SK-N-SH (cell line): ENCODE measurements at places on chromosomes 1 and 21.

GRCh38 chr21:34892209-34892608, 156.9 kb downstream of the RUNX1 start:
- no peak for DNase-seq

- DNase-seq = no peak
Observed at GRCh38 chr1:36143424-36143823, 5.9 kb downstream of the TRAPPC3 start.

- DNase-seq = no peak
Observed at GRCh38 chr1:150176593-150176992, 26.9 kb downstream of the PLEKHO1 start.

- DNase-seq = no peak
Observed at GRCh38 chr1:192342842-192343241, 26.1 kb downstream of the RGS21 start.

GRCh38 chr1:26976621-26977510, 16.6 kb upstream of the KDF1 start:
- no peak for DNase-seq

DNA sequence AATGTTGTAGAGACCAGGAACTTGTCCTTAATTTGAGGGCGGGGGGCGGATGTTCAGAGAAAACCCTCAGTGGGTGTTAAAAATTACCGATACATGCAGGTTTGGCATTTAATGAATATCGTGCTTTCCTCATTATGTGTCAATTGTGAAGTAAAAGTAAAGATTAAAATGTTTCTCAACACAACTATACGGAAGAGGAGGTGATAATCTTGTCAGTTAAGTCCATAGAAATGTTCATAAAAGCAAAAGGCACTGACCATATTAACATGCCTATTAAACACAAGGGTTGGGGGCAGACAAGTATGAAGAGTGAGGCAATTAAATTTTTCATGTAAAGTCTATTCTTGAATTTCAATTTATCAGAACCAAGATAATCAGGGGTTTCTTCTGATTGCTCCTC, 1.3 kb downstream of the BRINP3 start:
- DNase-seq = no peak

DNA sequence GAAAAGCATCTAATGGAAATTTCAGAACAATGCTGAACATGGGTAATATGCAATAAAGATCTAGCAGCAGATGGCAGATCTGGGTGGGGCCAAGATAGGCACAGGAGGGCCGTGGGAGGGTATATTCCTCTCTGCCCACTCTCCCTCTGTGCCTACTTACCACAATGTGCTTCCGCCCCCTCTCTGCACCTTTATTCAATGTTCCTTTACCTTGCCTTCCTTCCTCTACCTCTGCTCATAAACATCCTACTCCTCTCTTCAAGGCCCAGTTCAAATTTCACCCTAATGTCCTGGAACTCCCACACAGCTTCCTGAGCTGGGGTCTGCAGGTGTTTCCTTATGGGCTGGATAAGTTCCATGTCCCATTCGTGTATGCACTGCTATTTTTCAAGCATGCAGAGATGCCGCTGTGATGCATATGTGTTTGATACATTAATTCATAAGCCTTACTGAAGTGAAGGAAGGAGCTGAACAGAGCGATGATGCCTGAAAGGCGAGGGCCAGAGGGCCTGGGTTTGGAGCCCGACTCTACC, 65.6 kb upstream of the EDEM3 start:
- DNase-seq = no peak

DNA sequence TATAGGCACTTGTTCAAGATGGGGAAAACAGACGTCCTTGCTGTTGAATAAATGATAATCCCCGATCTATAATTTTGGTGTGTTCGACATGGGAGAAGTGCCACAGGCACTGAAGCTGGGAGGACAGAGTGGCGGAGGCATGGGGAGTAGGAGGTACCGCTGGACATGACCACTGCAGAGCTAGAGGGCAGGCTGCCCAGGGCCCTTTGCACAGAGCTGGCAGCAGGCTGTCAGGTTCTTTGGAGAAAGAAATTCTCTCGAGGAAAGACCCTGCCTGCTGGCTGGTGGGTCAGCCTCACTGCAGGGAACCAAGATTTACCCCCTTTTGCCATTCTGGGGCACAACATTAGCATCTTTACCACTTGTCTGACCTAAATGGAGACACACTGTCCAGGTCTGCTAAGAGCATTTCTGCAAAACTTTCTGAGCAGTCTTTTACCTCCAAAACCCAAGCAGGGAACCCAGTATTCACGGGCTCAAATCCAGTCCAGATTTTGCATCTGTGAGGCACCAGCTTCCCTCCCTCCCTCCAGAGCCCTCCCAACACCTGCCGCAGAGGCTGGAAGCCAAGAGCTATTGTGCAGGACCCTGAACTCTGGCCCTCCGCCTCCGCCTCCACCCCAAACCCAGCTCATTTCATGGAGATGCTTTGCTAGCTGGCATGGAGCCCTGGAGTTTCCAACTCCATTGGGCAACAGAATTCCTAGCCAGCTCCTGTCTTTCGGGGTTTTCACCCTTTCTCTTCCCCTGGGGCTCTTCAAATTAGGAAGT, 142.3 kb downstream of the PLXNA2 start:
- DNase-seq = no peak

GRCh38 chr1:185775501-185775900, 41.3 kb downstream of the HMCN1 start:
- DNase-seq = no peak

DNA sequence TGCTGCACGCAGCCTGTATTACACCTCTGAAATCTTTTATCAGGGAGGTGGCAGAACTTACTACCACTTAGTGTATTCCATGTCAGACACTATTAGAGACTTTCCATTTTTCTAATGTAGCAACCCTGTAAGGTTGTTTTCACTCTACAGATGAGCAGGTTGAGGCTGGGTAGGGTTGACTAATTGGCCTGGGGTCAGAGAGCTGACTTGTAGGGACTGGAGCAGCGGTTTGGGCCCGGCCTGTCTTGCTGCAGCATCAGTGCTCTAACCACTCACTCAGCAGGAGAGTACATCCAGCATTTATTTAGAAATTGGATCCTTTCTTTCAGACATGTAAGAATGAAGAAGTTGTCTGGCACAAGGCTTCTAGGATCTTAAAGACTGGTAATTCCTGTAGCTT, 25.7 kb upstream of the NBL1 start:
- DNase-seq = no peak

DNA sequence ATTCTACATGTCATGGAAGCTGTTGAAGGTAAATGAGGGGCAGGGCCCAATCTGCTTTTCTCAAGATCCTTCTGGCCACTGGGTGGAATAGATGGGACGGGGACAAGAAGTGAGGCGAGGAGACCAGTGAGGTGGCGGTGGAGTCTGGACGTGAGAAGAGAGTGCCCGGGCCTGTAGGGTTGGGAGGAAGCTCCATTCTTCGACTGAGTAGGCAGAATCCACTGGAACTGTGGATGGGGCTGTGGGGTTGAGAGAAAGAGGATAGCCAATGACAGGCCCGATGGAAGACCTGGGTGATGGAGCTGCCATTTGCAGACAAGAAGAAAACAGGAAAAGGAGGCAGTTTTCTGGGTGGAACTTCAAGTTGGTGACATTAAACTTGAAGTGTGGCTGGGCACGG, 10.3 kb downstream of the SLC1A7 start:
- DNase-seq = no peak

DNA sequence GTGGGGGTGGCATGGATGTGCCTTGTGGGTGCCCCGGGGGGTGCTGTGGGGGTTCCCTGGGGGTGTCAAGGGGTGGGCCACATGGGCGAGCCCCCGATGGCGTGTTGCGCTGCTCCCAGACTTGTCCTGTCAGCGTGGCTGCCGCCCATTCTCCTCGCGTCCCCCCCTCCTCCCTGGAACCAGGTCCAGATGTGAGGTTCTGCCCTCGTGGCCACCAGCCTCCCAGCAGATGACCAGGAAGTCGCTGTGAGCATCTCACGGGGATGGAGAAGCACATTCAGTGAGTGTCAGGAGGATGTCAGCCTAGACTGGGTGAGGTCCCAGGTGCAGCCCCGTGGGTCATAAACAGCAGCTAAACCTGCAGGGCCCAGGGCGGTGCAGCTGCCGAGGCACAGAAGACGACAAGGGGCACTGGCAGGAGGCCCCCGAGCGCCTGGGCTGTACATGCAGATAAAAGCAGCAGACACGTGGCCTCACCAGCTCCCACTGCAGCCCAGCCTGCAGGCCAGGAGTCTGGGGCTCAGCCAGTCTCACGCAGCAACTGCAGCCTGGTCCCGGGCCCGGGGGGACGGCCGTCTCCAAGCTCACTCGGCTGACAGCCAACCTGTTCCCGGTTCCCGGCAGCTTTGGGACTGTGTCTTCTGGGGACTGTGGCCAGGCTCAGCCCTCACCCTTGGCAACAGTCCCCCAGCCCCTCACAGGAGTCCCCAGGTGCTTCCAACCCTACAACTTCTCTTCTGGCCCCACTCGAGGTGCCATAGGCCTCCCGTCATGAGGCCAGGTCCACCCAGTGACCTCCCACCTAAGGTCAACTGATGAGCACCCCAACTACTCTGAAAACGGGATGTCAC, 17.5 kb upstream of the COL6A2 start:
- DNase-seq = peak; percentile 84

- peak; percentile 87 for DNase-seq
Observed at GRCh38 chr1:230067419-230067870, 407 bp downstream of the GALNT2 start.

GRCh38 chr1:24384251-24385090, 29.1 kb downstream of the STPG1 start:
- no peak for DNase-seq

- no peak for DNase-seq
Observed at GRCh38 chr1:56450004-56450666, 129.2 kb downstream of the PLPP3 start.

GRCh38 chr1:165543532-165544438, at the start of gene LRRC52:
TSS of gene LRRC52 (plus strand) at chr1:165544000. CDS start at chr1:165544297, 297 bp downstream.
- DNase-seq = peak; percentile 16

DNA sequence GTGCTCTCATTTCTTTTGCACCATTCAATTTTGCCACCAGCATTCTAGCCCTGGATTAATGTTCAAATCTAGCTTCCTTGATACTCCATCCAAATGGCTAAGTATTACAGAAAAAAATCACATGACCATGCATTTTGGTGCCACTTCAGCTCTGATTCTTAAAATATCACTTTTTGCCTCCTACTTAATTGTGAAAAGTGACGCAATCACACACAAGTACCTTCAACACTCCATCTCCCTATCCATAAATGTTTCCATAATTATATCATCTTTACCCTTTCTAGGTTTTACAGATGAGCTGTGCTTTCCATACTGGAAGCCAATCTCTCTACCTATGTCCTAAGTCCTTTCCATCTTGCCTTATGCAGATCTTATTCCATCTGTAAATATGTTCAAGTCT, 16.0 kb downstream of the CRYZ start:
- DNase-seq = no peak

GRCh38 chr1:208597571-208597970, 353.4 kb upstream of the PLXNA2 start:
- DNase-seq = no peak

DNA sequence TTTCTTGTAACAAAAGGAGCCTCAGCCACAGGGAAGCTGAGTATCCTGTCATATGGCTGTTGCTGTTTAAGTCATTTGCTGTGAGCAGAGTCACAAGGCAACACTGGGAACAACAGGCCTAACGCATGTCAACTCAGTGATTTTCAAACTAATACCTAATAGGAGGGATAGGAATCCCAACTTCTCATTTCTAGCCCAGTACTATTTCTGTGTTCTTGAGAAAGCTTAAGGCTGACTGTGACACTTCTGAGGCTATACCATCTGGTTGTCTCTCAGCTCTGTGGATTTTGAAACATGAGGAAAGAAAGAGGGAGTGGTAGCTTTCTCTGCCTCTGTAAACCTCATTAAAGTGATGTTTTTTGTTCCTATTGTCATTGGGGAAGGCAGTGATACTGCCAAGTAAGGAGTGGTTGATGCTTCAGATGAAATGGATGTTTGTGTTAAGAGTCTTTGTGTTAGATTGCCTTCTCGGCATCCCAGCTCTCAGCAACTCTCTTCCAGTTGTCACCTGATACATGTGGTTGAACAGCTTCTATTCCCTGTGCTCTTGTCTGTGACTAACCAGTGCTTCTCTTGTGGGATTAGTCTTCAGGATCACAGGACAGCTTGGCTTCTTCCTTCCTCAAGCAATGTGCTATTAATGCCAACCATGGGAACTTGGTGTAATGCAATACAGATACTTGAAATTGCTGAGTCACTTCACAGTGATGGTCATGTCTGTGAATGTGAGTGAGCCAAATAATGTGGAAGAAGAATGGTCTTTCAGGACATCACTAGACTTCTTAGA, 166.8 kb upstream of the IVNS1ABP start:
- DNase-seq = no peak

GRCh38 chr1:98005326-98006010, 84.6 kb upstream of the DPYD start:
- DNase-seq = no peak

GRCh38 chr1:150507912-150508864, at the start of gene ECM1:
TSS of gene ECM1 (plus strand) at chr1:150508109. CDS start at chr1:150508210, 101 bp downstream.
- DNase-seq = no peak

DNA sequence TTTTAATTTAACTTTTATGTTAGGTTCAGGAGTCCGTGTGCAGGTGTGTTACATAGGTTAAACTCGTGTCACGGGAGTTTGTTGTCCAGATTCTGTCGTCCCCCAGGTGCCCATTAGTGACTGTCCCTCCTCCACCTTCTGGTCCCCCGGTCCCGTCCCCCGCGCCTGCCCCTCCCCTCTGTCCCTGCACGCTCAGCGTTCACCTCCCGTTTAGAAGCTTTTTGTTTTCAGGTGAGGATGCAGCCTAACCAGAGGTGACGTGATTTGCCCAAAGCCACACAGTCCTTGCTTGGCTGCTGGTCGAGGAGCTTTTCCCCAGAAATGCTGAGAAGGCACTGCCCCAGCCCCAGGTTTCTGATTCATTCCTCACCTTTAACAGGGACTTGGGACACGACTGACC, 844 bp downstream of the C1orf146 start:
- DNase-seq = no peak

DNA sequence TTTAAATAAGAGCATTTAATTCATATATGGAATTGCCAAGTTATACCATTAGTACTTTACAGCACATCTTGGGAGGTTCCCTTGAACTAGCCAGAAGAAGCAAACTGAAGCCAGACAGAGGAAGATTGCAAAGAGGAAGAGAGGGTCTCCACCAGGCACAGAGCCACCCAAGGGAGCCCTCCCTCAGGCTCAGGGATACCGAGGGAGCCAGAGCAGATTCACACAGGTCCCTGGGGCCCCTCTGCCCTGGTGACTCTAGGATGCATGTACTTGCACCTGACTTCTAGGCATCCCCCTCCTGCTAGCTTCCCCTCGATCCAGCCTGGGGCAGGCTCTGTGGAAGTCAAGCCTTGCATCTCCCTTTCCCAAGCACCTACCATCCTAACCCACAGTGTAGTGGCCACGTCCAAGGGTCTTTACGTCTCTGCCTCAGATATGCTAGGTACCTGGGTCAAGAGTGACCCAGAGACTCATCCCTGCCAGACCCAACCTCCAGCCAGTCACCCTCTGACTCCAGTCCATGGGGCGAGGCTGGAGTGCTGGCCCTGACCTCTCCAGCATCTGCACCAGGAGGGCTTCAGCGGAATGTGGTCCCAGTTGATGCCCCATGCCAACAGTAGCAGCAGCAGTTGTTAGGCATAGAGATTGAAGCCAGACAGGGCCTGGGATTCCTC, 6.4 kb downstream of the IFNAR2 start:
- no peak for DNase-seq

GRCh38 chr1:206949208-206949607, 2.9 kb upstream of the PIGR start:
- no peak for DNase-seq

- peak; percentile 87 for DNase-seq
Observed at GRCh38 chr1:25771221-25772114, 28.5 kb upstream of the SELENON start.

- no peak for DNase-seq
Observed at GRCh38 chr1:85428471-85429089, 36.4 kb downstream of the DDAH1 start.
